Effector CD8-positive, alpha-beta T cell (primary cell): ENCODE measurements at places on chromosomes 16 and 17.

DNA sequence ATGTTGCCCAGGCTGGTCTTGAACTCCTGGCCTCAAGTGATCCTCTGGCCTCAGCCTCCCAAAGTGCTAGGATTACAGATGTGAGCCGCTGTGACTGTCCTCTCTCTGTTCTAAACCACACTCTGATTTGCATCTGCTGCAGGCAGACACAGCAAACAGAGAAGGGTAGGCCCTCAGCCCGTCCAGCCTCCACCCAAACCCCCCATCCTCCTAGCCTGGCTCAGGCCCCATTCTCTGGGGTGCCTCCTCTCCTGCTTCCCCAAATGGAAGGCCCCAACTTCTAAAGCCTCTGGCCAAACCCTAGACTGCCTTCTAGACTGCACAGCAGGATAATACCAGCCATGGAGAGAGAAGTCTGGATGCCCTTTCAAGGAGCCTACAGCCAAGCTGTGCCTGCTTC is 4.1 kb upstream of the GFAP start:
- no peak for DNase-seq

GRCh38 chr17:34076743-34077631 is 178.1 kb upstream of the CCL2 start:
- no peak for DNase-seq

GRCh38 chr16:56340864-56341365 is 84.4 kb downstream of the AMFR start:
- no peak for DNase-seq

DNA sequence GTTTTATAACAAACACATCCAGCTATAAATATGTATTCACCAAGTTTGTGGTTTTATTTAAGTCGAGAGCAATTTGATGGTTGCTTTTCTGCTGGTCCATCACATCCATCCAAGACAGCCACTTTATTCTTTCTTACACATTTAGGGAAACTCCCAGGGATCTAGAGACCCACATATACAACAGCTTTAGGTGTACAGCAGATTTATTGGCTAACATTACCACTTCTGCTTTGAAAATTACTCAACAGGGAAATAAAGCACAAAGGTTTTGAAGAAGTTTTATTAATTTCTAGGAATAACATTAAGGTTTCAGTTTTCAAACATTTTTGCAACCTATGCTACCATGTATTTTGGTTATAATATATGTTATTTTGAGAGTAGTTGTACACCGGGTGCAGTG is 6.9 kb downstream of the ERCC4 start:
- DNase-seq: no peak

DNA sequence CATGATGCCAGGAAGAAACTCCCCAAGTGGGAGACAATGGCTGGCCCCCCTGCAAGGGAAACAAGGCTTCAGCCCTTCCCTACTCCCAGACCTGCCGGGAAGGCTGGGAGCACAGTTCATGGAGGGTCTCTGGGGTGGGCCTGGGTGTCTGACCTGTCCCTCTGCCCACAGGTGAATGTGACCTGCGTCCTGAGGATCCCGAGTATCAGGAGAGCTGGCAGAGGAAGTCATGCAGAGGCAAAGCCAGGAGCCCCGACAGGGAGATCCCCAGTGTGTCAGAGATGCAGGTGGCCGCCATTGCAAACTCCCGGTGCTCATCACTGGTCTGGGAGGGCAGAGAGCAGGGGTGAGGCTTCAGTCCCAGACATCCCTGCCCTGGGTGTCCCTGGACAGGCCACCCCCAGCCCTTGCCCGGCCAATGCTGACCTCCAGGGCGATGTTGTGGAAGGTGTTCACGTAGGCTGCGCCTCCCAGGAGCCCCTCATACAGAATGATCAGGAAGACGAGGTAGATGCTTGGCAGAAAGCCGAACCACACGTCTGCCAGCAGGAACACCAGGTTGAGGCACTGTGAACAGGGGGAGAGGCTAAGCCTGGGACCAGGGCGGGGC is 5.3 kb upstream of the NPIPB7 start:
- DNase-seq: no peak

- DNase-seq: no peak
Observed at GRCh38 chr16:28182183-28182582, 29.6 kb downstream of the XPO6 start.

GRCh38 chr17:48561884-48562810 is 16.0 kb downstream of the HOXB4 start:
- no peak for DNase-seq

DNA sequence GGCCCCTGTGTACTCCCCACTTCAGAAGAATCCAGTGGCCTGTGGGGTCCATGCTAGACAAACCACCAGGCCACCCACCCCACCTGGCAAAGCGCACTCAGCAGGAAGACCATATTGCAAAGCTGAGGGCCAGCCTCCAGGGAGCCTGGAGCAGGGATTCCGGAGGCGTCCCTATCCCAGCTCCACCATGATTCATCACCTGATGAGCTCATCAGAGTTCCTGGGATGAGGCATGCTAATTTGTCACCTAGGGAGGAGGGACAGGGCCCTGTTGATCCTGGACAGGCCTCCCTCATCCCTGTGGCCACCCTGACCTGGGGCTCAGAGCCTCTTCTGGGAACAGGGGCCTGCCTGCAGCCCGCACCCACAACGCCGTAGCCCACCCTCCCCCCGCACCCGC is 131.6 kb upstream of the PLCG2 start:
- DNase-seq: no peak
